Fibroblast of lung (primary cell): ENCODE measurements at places on chromosomes 1 and 21.
A peak's percentile ranks its signal among the peaks of the same experiment; 100 is the strongest.

- DNase-seq: no peak
Observed at GRCh38 chr1:63634471-63634870, 41.3 kb downstream of the PGM1 start.

DNA sequence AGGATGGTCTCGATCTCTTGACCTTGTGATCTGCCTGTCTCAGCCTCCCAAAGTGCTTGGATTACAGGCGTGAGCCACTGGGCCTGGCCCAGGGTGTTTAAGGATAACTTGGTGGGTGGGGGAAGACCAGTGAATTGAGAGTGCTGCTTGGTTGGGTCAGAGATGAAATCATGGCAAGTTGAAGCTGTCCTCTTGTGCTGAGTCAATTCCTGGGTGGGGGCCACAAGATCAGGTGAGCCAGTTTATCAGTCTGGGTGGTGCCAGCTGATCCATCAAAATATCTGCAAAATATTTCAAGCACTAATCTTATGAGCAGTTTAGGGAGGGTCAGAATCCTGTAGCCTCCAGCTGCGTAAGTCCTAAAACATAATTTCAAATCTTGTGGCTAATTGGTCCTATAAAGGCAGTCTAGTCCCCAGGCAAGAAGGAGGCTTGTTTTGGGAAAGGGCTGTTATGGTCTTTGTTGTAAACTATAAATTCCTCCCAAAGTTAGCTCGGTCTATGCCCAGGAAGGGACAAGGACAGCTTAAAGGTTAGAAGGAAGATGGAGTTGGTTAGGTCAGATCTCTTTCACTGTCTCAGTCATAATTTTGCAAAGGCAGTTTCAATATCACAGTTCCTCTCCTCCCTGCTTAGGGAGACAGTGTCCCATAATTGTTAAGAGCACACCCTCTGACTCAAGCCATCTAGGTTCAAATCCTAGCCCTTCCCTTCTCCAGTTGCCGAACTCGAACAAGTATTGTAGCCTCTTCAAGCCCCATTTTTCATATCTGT lies 66.8 kb upstream of the BACH1 start:
- DNase-seq: no peak

GRCh38 chr21:16192902-16193301 lies 463.1 kb downstream of the USP25 start:
- peak; percentile 82 for DNase-seq

DNA sequence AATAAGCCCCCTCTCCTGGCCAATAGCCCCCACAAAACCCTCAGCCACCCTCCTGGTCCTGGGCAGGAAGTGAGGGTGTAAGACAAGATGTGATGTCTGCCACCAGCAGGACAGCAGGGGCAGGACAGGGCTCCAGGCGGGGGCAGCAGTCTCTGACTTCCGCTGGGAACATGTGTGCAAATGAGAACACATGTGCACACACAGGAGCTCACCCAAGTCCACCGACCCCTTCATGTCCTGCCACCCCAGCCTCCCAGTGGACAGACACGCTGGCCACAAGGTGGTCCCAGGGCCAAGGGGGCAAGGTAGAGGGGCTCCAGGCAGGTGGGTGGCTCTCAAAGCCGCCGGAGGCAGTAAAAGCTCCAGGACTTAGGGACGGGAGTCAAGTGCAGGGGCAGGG lies 60.1 kb downstream of the KCNAB2 start:
- no peak for DNase-seq

GRCh38 chr1:10193288-10193687 lies 17.1 kb upstream of the KIF1B start:
- no peak for DNase-seq

DNA sequence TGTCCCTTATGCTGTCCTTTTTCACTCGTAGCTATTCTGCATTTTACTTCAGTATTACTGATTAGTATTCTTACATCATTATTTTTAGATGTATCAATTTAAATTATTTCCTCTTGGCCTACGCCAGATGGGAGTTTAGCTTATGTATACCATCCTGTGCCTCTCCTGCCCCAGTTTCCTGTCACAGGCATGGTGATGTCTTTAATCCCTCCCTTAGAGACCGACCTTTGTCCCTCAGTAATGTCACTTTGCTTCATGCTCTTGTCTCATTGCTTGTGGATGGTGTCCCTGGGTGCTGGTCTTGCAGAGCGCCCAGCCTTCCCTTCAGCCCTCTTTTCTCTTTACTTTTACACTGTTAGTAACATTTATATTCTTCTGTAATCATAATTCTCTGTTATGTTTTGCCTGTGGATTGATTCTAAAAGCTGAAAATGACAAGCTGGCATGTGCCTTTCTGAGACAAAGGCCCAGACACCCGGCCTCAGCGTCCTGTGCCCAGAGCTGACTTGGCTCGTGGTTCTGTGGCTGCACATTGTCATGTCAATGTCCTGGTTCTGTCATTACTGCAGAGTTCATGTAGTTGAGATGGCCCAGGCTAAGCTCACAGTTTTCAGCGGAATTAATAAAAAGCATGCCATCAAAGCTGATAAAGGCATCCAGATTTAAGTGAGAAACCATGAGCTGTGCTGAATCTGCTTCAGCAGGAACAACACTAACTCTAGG lies 100.7 kb downstream of the MTR start:
- DNase-seq: no peak

- DNase-seq: peak; percentile 21
Observed at GRCh38 chr1:168504064-168504837, 39.5 kb downstream of the XCL2 start.

DNA sequence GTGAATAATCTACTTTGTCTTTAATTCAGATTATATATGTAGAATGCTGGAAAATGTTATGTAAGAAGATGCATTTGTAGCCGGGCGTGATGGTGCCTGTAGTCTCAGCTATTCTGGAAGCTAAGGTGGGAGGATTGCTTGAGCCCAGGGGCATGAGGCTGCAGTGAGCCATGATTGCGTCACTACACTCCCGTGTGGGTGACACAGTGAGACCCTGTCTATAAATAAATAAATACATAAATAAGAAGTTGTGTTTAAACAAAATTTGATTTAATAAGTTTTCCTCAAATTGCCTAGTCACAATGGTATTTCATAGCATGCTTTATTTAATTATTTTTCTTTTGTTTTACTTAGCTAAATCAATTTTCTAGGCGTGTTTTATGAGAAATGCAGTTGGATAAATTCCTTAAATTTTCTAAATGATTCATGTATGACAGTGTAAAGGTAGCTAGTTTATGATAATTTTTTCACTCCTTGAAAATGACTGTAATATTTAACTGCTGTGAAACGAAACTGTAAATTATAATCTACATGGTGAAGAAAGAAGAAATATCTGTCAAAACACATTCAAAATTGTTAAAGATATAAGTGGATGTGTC lies 232.6 kb downstream of the SRGAP2C start:
- peak; percentile 11 for DNase-seq

GRCh38 chr1:245363461-245364200 lies 208.8 kb downstream of the KIF26B start:
- peak; percentile 41 for DNase-seq
